ENCODE measurements at places on chromosomes 5 and 9. TPM values are rescaled to one million over a fixed set of nuclear protein-coding genes. Genes with fewer than 3 reads are reported as not detected.

- DNase-seq, result no peak
Measured at GRCh38 chr5:153797484-153797883, 241.2 kb downstream of the FAM114A2 start.

DNA sequence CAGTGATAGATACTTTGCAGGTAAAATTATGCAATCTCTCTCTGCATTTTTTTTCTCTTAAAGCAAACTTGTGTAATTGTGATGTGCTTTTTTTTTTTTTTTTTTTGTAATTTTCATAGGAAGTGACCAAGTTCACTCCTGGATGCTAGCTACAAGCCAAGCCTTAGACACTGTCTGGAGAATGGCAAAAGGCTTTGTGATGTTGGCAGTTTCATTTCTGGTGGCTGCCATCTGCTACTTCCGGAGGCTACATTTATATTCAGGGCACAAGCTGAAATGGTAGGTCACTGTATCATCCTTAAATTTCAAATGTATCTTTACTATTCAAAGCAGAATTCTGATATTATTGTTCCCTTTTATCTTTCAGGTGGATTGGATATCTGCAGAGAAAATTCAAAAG lies 19.3 kb downstream of the OTULINL start:
- no peak for DNase-seq

DNA sequence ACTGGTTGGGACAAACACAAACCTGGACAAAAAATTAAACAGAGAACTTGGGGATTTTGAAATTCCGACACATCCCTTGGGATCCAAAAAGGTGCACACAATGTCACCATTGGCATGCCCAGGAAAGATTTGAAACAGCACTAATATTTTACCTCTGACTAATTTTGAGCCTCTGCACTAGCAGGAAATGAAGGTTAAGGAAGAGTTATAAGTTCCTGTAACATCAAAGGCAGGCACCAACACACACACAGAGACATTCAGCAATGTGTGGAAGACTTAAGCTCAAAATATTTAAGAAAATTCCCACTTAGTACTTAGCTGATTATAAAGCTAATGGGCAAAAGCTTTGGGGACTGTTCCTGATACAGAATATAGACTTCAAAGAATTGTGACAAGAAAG lies 247.0 kb downstream of the CDH9 start:
- no peak for DNase-seq

DNA sequence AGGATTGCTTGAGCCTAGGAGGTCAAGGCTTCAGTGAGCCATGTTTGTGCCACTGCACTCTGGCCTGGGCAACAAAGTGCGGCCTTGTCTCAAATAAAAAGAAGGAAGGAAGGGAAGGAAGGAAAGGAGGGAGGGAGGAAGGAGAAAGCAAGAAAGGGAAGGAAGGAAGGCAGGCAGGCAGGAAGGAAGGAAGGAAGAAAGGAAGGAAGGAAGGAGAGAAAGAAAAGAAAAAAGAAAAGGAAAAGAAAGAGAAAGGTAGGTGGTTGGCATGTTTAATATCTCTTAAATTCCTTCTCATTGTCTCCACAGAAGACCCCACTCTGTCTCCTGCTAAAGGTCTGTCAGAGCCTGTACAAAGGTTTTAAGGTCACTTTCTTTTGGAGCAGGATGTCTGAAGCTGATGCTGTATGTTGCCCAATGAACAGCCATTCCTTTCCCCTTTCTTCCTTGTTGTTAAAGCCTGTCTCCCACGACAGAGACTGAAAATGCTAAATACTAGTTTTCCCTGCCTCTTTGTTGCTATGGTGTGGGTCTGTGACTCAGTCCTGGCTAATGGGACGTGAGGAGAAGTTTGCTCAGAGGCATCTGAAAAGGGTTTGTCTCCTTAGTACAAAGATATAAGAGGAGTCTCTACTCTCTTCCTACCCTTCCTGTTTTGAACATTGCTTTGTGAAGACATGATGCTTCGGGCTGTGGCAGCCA lies 213.3 kb downstream of the PCSK1 start:
- DNase-seq, result no peak

DNA sequence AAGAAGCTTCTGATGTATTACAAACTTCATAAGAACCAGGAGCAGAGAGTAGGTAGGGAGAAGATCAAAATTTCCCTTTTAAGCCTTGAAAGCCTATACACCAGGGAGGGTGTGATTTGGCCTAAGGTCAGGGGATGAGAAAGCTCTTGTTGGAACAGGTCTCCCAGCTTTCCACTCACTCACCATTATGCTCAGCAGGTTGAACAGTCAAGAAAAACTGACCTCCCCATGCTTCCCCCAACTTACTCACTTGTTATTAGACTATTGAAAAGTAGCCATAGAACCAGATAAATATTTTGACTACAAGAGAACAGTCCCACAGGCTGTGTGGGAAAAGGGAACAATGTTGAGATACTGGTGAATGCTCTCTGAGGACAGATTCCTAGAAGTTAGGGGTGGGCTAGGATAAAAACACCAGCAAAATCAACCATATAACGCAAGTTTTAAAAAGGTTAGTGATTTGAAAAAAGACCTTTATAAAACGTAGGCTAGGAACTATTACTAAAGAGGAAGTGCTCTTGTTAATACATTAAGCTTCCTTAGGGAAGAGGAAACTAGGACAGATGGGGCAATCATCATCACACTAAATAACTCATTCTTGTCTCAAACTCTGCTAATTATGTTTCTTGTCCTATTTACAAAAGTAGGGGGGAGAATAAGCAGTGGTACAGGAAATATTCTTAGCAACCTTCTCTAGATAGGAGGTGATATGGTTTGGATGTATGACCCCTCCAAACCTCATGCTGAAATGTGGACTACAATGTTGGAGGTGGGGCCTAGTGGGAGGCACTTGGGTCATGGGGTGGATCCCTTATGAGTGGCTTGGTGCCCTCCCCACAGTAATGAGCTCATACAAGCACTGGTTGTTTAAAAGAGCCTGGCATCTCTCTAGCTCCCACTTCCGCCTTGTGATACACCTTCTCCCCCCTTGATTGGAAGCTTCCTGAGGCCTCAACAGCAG lies 31.0 kb downstream of the PCDHGC5 start:
- no peak for DNase-seq

DNA sequence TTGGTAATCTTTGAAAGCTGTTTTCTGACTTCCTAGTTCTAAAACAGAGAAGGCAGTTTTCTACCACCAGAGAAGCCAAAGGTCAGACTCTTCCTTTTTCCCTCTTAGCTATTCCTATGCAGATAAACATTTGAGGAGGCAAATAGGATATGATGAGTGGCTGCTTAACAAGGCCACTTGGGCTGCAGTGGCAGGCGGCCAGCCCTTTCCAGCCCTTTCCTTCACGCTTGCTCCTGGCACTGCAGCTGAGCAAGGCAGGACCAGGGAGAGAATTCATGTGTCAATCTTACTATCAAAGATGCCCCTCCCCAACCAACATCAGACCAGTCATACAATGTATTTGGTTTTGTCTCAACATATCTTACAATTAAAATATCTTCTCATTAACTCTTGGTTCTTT lies 36.8 kb upstream of the RNF38 start:
- DNase-seq, result peak; percentile 40

GRCh38 chr5:157168286-157168685 lies 2.2 kb upstream of the GARIN3 start:
- no peak for DNase-seq

DNA sequence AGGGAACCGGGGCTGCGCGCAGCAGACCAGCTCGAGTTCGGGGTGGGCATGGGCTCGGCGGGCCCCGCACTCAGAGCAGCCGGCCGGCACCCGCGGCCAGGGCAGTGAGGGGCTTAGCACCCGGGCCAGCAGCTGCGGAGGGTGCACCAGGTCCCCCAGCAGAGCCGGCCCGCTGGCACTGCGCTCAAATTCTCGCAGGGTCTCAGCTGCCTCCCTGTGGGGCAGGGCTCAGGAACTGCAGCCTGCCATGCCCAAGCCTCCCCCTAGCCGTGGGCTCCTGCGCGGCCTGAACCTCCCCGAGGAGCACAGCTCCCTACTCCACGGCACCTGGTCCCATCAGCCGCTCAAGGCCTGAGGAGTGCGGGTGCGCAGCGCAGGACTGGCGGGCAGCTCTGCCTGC lies 172.9 kb upstream of the SLC30A5 start:
- DNase-seq, result no peak

DNA sequence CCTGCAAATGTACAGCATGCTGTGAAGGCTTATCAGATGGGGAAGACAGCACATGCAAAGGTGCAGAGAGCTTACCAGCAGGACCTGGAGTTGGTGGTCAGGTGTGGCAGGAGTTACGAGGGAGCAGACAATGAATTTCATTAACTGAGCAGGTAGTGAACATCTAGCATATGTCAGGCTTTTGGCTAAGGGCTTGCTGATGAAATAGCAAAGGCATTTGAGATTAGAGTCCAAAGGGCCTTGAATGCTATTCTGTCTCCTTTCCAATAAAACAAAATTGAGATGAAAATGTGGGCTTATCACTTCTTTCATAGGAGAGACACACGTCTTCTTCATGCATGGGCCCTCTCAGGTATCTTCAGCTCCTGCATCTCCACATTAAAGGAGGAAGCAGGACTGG lies 36.6 kb upstream of the PPARGC1B start:
- DNase-seq, result no peak

- DNase-seq, result no peak
Measured at GRCh38 chr9:132712753-132713152, 42.5 kb downstream of the GTF3C4 start.

DNA sequence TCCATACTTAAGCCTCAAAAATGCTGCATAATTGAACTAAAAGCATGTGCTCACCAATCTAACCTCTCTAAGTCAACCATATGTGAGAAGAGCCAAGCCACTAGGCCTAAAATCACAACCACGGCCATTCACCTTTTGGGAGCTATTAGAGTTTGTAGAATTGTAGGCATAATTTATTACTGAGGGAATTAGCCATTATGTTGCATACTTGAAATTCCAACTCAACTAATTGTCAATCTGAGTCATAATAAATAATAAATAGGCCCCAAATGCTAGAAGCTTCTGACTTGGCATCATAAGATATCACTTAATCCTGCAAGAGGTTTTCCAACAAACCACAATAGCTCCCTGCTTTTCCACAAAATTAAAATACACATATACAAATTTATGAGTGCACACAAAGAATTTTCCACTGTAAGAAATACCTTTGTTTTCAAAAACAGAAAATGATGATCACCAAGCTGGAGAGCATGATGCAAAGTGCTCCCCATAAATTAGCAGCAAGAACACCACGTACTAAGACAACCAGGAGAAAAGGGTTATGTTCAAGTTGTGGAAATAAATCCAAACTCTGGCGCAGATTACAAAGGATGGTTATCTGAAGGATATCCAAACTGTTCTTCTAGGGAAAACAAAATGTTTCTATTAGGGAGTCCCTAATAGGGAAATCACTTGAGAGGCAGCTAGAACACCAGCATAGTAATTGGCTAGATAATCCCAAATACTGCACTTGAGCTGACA lies 250.0 kb upstream of the SLC30A5 start:
- no peak for DNase-seq

- peak; percentile 100 for DNase-seq
Measured at GRCh38 chr5:82406205-82406773, 128.1 kb upstream of the RPS23 start.

DNA sequence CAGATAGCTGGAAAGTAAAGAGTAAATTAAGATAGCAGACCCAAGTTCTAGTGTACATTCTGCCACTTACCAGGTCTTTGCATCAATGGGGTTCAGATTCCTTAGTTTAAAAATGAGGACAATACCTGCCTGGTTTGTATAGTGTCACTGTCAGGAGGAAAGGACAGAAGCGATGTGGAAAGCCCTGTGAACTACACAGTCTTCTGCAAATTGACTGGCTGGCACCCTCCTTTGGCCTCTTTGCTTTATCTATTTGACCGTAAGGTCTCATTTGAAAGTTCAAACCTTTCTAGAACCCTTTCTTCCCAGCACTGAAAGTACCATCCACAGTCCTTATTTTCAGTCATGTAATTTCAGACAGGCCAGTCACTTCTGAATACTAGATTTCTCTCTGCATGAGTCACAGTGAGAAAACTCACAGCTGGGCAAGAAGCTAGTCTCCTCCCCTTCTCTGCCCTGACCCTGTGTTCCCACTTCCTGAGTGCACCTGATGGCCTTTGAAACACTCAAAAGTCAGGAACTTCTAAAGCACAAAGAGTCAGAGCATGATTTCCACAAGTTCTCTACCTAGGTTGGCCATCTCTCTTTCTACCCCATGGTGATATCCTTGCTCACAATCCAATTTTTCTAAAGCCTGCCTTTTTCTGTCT lies 91.3 kb upstream of the RASEF start:
- no peak for DNase-seq

DNA sequence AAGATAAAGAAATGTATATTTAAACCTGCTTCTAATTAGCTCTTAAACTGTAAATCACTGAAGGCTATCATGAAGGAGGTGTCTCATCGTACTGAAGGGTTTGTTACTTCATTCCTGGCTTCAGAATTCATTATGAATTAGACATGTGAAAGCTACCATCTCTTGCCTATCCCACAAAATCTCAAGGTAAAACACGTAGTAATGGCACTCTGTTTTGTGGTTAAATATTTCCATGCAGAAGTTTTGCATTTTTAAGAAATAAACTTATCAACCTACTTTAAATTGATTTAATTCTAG lies 490.7 kb upstream of the NUDT12 start:
- no peak for DNase-seq

DNA sequence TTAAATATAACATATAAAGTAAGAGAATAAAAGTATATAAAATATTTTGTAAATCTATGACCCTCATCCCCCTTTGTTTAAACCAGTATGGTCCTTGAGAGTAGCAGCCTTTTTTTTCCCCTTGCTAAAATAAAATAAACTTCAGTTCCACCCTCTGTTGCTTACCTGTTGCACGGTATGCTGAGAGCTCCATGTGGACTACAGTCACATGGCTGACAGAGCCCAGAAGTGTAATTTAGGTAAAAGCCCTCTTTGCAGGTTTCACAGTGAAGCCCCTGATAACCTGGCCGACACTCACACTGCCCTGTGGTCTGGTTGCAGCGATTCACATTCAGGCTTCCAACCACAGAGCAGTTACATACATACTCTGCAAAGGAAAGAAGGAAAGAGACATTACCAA lies 55.1 kb downstream of the MEGF9 start:
- no peak for DNase-seq

GRCh38 chr9:132670457-132671391 lies at the start of gene GTF3C4:
Gene GTF3C4 (plus strand): TSS chr9:132670464. CDS start chr9:132670599, 135 bp downstream.
- DNase-seq, result peak; percentile 65

- peak; percentile 80 for DNase-seq
Measured at GRCh38 chr5:76608833-76609232, 14.4 kb downstream of the F2RL2 start.

GRCh38 chr5:143434261-143435209 lies 31.0 kb upstream of the NR3C1 start:
- DNase-seq, result no peak

The DIPK1B gene
- 238 TPM for total RNA-seq

The GABBR2 gene
- total RNA-seq, result 0.68 TPM

The PCDHB9 gene
- 0.14 TPM for total RNA-seq

The MEIKIN gene
- not detected for total RNA-seq

The FYB1 gene
- not detected for total RNA-seq

The NAIP gene
- total RNA-seq, result 3.2 TPM

The WNK2 gene
- total RNA-seq, result not detected

The SEC61B gene
- 108 TPM for total RNA-seq

The MORN5 gene
- total RNA-seq, result not detected
